ENCODE measurements at places on chromosomes 2 and 18.

- DNase-seq, result no peak
Measured at GRCh38 chr2:154555710-154556109, 142.8 kb upstream of the KCNJ3 start.

DNA sequence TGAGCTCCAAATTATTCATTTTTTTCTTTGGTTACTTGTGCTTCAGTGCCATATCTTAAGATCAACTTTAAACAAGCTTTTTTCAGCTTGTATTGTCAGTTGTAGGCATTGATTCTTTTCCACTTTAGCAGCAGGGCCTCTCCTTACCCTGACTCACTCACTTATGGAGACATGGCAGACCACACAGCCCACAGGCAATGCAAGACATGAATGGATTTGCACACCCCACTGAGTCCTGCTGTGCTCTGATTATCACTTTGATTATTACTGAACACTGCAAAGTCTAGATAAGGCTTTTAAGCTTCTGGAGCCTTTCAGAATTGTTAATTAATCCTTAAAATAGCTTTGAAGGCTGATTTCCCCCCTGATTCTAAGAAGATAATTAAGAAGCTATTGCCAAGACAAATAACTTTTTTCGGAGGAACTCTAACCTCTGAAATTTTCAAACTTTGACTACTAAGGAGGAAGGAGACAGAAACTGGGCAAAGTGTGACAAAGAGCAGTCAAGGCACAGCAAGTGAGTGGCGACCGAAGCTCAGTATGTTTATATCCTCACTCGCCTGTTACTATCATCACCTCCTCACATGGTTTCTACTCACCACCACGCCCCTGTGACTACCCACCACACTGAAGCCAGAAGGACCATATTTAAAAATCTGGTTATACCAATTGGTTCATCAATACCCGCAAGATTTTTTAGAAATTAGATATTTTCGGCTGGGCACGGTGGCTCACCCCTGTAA, 43.3 kb downstream of the CACNB4 start:
- DNase-seq, result no peak

DNA sequence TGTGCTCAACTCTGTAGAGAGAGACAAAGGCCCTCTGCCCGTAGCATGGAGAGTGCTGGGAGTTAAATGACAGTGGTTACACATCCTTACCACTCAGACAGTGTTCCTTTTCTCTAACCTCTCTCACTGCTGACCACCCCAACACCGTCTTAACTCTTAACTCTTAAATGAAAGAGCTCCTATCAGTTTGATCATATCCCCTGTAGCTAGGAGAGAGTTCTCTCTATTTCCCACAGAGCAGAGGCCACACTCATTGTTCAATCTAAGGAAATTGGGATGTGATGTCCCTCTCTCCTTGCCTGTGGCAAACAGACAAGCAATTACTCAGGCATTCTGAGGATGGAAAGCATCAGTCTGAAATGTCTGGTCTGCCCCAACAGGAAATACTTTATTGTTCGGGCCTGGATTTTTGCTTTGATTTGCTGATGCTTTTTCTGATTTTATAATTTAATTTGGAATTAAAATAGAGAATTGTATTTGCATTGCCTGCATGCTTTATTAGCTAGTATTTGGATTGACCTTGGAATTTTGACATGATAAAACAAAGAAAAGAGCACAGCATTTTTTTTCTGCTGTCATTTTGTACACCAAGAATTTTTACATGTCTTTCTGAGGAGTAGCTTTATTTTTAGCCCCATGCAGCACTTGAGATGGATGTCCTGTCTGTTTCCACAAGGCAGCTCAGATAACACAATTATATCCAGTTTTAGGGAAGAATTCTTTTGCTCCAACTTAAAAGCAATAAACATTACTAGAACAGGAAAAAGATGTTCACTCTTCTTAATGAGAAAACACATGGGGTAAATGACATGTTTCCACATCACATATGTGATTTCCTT, 27.7 kb upstream of the IER3IP1 start:
- DNase-seq, result no peak

- DNase-seq, result no peak
Measured at GRCh38 chr2:61670591-61671501, 132.7 kb upstream of the XPO1 start.

GRCh38 chr18:31884020-31884419, 58.9 kb downstream of the TRAPPC8 start:
- no peak for DNase-seq

DNA sequence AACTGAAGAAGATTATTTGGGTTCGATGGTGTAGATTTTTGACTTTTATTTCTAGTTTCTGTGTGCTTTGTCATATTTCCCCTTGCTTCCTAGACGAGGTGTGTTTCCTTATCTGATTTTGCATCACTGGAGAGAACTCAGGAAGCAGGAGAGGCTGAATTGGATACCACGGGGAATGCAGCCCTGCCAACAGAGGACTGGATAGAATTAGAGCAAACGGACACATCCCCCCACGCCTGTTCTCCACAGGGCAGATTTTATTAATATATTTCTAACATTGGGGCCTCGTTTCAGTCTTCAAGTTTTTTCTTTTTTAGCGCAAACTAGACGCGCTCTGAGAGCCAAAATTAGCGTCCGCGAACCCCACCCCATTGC, 678 bp upstream of the VAPA start:
- DNase-seq, result no peak

- DNase-seq, result no peak
Measured at GRCh38 chr2:179044500-179044899, 5.4 kb downstream of the CCDC141 start.

- DNase-seq, result no peak
Measured at GRCh38 chr2:169761251-169761969, 27.8 kb downstream of the KLHL23 start.

DNA sequence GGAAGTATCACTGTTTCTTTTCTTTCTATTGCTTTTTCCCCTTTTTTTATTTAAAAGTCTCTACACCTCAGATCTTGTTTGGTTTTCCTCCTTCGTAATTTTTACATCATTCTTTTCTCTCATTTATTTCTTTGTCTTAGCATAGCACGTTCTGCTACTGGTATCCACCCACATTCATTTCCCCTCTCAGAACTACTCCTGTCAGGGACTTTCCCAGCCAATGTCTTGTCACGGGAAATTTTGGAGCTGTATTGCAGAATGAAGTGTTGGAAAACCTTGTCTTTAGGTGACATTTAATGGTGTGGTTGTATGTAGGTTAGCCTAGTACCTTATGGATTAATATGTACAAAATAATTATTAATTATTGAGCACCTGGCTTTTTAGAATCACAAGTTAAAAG, 34.0 kb downstream of the TTLL4 start:
- no peak for DNase-seq

DNA sequence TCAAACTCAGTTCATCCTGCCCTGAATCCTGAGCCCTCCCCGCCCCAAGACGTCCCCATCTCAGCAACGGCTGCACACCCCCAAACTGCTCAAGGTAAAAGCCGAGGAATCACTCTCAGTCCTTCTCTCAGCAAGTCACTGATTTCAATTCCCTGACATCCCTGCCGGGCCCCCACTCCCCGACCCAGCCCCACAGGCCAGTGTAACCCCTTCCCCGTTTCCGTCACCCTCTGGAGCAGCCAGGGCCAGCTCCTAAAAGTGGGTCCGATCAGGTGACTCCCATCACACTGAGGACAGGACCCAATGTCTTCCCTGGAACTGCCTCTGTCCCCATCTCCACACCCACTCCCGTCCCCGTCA, 20.5 kb downstream of the SNORC start:
- DNase-seq, result no peak

- no peak for DNase-seq
Measured at GRCh38 chr18:926946-927345, 22.3 kb downstream of the ADCYAP1 start.

DNA sequence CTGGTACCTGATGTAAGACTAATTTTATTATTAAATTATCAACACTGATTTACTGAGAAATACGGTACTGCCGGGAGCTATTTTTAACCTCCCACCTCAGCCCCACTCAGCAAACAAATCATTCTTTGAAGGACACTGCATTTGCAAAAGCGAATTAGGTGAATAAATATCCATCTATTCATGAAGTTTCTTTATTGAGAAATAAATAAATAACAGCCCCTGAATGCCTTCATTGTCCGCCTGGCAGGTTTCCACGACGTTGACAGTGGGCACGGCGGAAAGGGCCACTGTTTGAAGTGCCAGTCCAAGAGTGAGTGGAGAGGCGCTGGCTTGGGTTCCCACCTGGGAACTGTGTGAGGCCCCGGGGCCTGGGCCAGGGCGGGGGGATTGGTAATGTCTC, 15.7 kb downstream of the C1QL2 start:
- no peak for DNase-seq

DNA sequence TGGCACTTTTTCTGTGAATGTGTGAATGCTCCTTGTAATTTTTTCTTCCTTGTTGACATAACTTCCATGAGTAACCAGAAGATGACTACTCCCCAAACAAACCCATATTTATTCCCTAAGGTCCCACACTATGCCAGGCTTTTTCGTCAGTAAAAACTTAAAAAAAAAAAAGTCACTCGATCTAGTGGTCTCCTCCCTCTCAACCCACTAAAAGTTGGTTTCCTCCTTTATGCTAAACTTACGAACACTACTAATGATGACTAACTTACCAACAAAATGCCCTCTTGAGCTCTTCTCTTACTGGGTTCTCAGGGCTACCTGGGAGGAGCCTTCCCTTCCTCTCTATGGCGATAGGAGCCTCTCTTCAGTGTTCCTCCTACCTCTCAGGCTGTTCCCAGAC, 18.2 kb downstream of the ACVR1 start:
- DNase-seq, result no peak

- no peak for DNase-seq
Measured at GRCh38 chr2:158138255-158138654, 36.6 kb downstream of the UPP2 start.

DNA sequence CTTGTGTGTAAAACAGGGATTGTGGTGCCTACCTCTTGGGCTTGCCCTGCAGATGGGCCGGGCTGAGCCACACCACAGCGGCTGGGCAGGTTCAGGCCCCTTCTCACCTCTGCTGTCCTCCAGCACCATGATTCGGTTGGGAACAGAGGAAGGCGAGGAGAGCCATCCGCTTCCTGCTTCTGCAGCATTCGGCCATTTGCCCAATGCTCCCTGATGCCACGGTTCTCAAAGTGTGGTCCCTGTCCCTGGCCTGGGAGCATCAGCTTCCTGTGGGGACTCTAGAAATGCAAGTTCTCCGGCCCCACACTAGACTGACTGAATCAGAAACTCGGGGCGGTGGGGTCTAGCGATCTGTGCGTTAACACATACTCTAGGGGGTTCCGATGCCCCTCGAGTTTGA, 65.1 kb downstream of the RRM2 start:
- no peak for DNase-seq

- no peak for DNase-seq
Measured at GRCh38 chr18:45997700-45998151, 30.6 kb upstream of the EPG5 start.

DNA sequence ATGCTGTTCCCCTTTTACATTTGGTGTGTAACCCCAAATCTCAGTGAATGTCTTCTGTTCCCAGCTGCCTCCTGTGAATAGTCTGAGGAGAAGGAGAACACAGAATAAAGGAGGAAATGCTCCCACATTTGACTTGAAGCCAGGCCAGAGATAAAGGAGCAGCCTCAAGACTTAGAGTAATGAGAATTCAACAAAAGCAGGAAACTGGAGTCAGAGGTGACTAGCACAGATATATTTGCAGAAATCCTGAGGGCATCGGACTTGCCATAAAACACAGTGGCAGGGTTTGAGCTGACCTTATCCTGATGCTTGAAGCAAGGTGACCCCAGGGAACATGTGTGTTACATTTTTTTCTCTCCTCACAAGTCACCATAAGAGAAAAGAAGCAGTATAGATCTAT, 291.4 kb upstream of the RND3 start:
- DNase-seq, result no peak

- DNase-seq, result no peak
Measured at GRCh38 chr2:30190637-30191036, 40.7 kb upstream of the LBH start.

- no peak for DNase-seq
Measured at GRCh38 chr2:109166811-109167210, 37.8 kb downstream of the SH3RF3 start.

- no peak for DNase-seq
Measured at GRCh38 chr2:36366491-36367120, 11.0 kb downstream of the CRIM1 start.

- DNase-seq, result no peak
Measured at GRCh38 chr18:2686349-2686968, 30.9 kb downstream of the SMCHD1 start.

DNA sequence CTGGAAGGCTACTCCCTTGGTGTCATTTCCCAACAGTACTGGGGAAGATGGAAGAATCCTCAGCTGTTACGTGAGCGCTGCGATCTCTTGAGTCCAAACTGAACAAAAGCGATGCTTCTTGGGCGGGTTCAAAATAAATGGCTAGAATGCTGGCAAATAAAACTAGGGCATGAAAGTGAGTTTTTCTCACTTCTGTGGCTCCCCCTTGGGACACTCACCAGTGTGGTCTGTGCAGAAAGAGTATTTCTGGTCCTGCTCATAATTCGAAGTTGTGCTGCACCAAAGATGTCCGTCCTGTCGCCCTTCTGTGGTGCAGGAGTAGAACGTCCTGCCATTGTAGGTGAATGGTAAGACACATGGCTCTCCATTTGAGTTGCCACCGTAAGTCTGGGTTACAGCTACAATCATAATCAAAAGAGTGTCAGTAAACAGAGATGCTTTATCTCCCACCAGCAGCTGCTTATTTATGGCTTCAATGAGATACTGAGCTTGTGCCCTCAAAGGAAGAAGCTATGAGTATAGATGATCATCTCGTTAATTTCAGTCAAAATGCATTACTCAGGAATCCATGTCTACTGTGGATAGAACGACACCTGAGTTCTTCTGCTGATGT, 11.8 kb downstream of the FN1 start:
- no peak for DNase-seq

DNA sequence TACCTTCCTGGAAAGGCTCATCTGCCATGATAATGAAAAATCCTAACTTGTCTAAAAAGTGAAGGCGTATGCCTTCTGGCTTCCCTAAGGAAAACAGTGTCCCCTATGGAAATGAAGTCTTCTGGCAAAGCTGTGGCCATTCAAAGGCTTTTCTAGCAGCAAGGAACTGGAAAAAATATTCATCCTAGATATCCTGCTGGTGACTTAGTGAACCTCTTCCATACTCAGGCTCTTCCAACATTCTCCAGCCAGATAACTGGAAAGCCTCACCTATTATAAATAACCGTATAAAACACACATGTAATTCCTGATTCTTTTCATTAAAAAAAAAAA, 84.7 kb downstream of the RBMS1 start:
- no peak for DNase-seq

DNA sequence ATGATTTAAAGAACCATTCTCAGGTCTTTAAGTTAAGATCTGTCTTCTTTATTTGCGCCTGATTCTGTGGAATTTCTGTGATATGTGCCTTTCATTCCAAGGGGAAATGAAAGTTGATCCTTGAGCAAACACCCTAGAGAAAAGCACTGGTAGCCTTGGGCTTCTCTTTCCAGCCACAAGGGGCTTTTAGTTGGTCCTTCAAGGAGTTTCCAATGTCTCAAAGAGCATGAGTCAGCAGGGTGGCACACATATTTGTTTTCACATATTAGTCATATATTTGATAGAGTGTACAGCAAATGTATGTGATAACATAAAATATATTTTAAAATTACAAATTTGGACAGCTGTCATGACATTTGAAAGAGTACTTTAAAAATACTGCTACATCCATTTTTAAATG, 339.5 kb downstream of the TXNL1 start:
- DNase-seq, result no peak

- peak; percentile 82 for DNase-seq
Measured at GRCh38 chr18:59249199-59249774, 24.0 kb downstream of the RAX start.
